Glomerular endothelial cell (primary cell): ENCODE measurements at places on chromosomes 12 and 14. TPM values are rescaled to one million over a fixed set of nuclear protein-coding genes. Genes with fewer than 3 reads are reported as not detected.

The FOXN4 gene
- not detected in 2 replicates for total RNA-seq

The TEP1 gene
- total RNA-seq = 16.7 and 22.7 TPM in 2 replicates

The TRHDE gene
- 1.5 and 2.9 TPM in 2 replicates for total RNA-seq

The LMO3 gene
- total RNA-seq = not detected in 2 replicates
